ENCODE measurements at places on chromosomes 7 and 10.

DNA sequence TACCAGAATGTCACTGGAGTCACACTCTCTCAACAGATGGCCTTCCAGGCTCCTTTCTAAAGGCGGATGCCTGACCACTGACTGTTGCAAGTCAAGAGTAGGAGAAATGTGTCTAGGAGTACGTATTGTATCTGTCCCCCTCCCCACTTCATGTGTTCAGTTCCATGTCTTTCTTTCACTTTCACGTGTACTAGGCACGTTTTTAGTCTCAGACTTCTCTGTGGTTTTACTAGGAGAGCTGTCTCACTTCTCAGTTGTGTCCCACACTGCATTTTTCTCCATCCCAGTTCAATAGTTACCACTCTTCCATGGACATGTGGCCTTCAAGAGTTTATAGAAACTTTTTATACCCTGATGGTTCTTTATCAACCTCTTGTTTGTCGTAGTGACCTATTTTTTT is 893.0 kb downstream of the NRG3 start:
- DNase-seq, result no peak

DNA sequence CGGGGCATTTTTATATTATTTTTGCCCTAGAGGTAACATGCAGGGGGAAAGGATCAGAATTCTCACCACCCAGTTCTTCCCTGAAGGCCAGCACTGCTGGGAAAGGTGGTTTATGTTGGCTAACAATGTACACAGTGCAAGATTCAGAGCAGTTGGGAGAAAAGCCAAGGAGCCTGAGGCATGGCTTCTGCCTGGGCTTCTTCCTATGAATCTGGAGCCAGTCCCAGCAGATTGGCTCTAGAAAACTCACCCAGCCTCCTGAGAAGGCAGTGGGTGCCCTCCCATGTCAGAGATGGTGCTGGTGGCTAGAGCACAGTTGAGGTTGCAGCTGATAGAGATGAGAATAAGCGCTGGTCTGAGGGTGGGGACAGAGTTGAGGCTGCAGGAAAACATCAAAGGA is 44.7 kb upstream of the GPR26 start:
- no peak for DNase-seq

- DNase-seq, result no peak
Observed at GRCh38 chr10:62587011-62587410, 212.8 kb downstream of the ZNF365 start.

DNA sequence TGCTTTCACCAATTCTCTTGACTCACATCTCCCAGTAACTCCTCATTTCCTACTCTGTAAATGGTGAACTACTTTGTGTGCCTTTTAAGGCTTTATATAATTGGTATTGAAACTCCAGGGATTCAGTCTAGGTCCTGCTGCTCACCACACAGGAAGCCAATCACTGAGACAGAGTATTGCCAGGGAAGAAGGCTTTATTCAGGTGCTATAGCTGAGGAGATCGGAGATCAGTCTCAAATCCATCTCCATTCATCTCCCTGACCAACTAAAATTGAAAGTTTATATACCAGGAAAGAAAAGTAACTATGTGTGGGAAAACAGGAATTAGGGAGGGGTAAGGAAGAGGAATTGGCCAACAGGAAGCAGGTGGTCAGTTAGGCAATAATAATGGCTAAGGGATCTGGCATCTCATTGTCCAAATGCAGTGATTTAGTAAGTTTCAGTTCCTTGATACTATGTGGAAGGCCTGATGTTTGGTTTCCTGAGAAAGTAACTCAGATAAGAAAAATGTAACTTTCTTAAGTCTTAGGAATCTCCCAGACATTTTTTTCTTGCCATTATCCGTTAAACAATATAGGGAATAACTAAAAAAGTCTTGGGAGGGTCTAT is 10.2 kb upstream of the SDHAF3 start:
- DNase-seq, result no peak

DNA sequence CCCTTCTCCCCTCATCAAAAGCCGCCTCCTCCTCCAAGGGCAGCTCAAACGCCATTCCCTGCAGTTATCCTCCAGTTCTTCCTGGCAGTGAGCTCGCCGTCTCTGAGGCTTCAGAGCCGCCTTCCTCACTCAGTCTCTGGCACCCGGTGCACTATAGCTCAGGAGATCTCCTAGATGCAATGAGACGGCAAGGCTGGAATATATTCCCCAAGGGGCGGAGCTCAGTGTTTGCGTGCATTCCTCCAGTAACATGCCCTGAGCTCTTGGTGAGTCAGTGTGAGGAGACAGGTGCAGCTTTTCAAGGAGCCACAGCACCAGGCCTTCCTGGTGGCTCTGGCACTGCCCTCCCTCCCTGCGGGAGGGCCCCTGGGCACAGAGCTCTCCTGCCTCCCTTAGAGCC is 512.6 kb upstream of the FOXK1 start:
- DNase-seq, result no peak

GRCh38 chr10:82981137-82981723 is 1106.2 kb downstream of the NRG3 start:
- no peak for DNase-seq

DNA sequence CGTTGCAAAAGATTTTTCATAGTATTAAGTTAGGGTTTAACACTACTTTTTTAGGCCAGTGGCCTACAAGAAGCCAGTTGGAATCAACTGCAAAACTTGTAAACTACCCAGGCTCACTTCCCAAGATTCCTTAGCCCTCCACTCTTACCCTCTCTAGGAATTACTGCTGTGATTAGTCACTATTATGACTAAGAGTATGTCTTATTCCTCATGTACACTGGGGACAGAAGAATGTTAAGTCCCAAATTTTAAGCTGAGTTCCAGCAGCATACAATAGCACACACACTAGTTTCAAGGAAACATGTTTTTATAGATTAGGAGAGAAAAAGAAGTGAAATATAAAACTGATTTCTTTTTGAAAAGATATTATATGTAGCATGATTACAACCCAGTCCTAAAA is 42.8 kb downstream of the FBXL13 start:
- no peak for DNase-seq

- DNase-seq, result peak; percentile 77
Observed at GRCh38 chr7:157339777-157340677, 3.2 kb downstream of the DNAJB6 start.

DNA sequence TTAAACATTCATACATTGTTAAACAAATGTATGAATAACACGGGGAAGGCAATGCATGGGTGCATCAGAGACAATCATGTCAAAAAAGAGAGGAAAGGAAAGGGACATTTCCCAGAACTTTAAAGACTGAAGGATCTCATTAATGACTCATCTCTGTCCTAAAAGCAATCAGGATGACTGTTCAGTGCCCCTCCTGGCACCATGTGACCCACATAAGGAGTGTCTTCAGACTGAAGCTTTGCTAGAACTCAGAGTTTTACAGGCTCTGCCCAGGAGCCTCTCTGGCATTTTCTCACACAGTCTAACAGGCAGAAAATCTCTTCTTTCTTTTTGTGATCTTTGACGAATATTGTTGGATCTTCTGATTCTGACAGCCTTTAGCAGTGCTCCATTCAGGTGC is 315.3 kb downstream of the OTUD1 start:
- DNase-seq, result no peak

DNA sequence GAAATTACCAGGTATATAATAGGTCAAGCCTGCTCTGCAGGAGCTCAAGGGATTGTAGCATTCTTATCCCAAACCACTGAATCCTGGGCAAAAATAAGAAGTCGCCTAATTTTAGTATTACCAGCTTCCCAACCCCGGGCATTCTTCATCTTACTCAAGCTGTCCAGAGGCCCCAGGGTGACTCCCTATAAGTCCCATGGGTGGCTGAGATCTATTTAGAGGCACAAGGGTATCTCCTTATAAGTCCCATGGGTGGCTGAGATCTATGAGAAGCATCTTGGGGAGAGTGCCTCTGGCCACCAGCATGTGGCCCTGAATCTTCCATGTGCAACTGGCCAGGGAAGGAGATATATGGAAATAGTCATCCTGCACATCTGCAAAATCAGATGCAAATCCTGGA is 38.9 kb downstream of the PRSS2 start:
- no peak for DNase-seq

- DNase-seq, result no peak
Observed at GRCh38 chr7:44066494-44067063, 1.2 kb upstream of the PGAM2 start.

DNA sequence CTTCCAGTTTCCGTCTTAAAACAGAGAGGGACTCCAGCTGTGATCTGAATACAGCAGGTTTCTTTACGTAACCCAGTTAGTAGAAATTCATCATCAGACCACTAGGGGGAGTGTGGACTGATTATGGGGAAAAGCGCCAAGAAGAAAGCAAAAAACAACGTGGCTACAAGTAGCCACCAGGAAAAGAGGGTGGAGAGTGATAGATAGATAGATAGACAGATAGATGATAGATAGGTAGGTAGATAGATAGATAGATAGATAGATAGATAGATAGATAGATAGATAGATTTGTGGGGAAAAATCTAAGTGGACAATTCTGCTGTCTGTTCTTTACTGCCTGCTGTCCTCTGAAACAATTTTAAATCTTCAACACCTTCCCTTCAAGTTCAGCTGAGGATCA is 12.7 kb upstream of the AKR1B10 start:
- peak; percentile 86 for DNase-seq

GRCh38 chr10:78776756-78777155 is 292.0 kb upstream of the ZMIZ1 start:
- DNase-seq, result peak; percentile 56

DNA sequence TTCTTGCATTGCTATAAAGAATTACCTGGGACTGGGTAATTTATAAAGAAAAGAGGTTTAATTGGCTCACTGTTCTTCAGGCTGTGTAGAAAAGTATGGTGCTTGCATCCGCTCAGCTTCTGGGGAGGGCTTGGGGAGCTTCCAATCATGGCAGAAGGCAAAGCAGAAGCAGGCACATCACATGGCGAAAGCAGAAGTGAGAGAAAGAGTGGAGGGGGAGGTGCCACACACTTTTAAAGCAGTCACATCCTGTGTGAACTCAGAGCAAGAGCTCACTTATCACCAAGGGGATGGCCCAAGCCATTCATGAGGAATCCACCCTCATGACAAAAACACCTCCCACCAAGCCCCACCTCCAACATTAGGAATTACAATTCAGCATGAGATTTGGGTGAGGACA is 303.5 kb downstream of the OTUD1 start:
- peak; percentile 47 for DNase-seq

DNA sequence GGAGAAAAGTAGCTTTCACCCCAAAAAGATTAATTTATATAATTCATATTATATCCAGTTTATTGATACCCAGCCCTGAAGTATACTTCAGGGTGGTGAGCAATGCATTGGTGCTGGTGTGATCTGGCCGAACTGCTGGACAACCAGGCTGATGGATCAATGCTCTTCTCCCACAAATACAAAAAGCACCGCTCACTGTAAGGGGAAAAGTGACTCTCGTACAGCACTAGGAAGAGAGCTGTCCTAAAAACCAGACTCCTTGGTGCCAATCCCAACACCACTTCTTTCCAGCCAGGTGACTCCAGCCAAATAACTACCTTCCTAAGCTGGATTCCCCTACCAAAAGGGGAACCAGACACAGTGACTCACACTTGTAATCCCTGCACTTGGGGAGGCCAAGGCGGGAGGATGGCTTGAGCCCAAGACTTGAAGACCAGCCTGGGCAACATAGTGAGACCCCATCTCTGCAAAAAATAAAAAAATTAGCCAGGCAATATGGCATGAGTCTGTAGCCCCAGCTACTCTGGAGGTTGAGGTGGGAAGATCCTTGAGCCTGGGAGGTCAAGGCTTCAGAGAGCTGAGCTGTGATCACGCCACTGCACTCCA is 13.1 kb upstream of the TNPO3 start:
- DNase-seq, result no peak

- no peak for DNase-seq
Observed at GRCh38 chr10:2145926-2146478, 408.7 kb upstream of the ADARB2 start.

- no peak for DNase-seq
Observed at GRCh38 chr7:2066251-2066919, 166.4 kb downstream of the MAD1L1 start.

DNA sequence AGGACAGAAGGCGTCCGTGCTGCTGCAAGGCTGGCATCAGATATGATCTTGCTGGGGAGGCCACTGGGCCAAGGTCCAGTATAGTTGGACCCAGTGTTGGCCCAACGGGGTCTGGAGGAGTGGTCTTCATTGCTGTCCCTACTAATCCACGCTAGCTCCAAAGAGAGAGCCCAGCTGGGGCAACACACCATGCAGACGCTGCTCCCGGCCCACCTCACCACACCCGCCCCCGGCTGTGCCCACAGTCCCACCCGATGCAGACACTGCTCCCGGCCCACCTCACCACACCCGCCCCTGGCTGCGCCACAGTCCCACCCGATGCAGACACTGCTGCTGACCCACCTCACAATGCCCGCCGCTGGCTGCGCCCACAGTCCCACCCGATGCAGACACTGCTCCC is 121.5 kb downstream of the VIPR2 start:
- DNase-seq, result no peak

DNA sequence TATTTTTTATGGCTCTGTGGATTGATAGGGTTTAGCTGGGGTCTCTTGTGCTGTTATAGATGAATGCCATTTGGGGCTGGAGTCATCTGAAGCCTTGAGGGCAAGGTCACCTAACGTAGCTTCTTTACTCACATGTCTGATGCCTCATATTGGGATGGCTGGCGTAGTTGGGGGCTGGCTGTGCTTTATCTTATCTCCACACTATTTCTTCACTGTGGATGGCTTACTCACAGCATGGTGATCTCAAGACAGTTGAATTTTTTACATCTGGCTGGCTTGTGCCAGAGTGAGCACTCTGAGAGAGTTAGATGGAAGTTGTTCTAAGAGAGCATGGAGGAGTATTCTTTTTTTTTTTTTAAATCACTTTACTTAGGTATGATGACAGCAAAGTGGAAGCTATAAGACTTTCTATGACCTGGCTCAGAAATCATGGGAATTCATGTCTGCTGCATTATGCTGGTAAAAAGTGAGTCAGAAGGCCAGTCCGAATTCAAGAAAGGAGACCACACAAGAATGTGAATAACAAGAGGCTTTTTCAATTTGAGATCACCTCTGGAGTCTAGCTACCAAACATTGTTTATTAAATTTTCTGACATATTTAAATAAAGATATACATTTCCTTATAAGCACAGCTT is 252.4 kb upstream of the TPK1 start:
- DNase-seq, result no peak

DNA sequence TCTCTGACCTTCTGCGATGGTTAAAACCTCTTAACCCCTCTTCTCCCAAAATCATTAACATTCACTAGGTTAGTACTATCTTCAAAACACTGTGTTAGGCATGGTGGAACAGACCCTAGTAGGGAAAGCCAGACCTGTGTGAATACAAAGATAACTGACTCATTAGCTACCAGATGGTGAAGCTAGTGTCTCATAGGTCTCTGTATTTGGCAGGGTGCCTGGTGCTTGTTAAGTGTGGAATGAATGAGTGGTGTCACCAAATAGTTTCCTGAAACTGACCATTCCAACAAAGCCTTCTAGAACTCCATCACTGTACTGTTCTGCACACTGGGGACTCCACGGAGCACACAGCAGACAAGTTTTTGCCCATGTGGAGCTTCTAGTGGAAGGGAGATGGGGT is 27.7 kb upstream of the TM9SF3 start:
- peak; percentile 49 for DNase-seq

DNA sequence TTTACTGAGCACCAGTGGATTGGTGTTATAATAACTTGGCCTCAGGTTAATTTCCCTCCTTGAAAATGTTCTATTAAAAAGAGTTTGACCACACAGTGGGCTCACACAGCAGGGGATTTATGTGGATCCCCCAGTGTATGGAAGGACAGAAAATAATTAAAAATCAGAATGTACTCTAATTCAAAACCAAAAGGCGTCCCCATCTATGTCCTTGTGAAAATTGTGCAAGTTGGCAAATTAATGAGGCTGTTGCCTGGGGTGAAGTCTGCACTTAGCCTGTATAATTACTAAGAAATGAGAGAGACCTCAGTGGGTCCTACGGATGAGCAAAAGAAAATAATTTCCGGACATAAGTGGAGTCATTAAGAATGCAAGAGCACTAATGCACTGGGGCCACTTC is 31.1 kb downstream of the PIK3CG start:
- no peak for DNase-seq

Data from suppressor macrophage treated with lipopolysaccharide for 1 hour (primary cell).